CD4-positive, alpha-beta T cell treated with Interleukin-2 at 100 ng/mL for 4 hours (primary cell): ENCODE measurements at places on chromosomes 7 and 10.

DNA sequence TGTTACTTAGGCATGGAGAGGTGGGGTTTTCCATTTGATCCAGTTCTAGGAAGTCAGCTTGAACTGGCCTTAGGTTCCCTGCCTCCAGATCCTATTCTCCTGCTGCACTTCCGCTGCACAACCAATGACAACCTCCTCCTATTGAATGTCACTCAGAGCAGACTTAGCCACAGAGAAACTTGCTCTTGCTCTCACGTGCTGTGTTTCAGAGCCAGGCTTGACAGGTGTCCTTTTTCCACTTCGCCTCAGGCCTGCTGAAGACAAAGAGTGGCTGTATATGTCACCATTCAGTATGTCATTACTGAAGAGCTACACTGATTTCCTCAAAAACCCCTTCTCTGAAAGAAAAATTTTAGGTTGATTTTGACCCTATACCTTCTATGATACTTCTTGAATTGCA is 115.4 kb upstream of the ETV1 start:
- DNase-seq = no peak

DNA sequence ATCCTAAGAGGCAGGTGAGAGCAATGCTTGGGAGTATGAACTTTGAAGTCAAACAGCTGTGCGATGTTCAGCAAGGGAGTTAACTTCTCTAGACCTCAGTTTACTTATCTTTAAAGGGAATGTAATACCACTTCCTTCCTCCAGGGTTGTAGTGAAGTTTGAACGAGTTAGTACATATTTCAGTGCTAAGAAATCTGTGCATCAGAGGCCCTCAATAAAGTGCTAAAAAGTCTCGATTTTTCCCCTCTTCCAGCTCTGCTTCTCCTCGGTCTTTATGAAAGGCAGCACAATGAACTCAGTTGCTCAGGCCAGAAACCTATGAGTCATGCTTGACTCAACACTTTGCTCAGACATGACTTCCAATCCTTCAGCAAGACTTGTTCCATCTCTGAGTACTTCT is 418.9 kb downstream of the MDFIC start:
- DNase-seq = no peak

DNA sequence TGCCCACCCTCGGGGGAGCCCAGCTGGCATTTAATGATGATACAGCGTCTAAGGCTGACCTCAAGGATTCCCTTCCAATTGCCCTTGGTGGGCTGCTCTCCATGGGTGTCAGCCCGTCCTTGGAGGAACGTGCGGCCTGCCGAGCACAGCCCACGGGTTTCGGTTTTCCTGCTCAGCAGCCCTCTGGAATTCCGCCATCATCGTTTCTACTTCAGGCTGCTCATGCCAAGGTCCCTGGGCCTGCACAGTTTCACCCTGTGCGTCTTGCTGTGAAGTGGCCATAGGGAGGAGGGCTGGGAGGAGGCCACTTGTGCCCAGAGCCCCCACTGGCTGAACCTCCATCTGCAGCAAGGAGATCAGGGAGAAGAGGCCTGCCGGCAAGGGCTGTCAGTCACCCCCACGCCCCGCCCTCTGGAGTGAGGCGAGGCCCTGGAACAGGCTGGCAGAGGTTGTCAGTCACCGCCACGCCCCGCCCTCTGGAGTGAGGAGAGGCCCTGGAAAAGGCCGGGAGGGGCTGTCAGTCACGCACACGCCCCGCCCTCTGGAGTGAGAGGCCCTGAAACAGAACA is 82.8 kb downstream of the CHST15 start:
- no peak for DNase-seq

DNA sequence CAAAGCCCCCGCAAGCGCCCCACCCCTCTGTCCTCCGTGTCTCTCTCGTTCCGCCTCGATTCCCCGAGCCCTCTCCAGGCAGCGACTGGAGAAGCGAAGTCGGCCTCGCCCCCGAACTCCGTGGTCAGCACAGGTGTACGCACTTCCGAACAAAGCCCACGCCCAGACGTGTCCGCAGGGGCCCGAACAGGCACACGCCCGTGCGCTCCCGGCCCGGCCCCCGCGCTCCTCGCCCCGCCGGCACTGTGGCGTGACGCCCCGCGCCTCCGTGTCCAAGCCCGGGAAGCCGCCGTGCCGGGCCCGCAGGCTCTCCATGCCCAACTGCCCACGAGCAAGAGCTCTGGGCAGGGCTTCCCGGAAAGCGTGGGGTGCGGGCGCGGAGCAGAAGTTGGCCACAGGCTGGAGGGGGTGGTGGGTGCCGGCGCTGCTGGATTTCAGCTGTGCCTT is 662 bp downstream of the NRCAM start:
- DNase-seq = no peak

DNA sequence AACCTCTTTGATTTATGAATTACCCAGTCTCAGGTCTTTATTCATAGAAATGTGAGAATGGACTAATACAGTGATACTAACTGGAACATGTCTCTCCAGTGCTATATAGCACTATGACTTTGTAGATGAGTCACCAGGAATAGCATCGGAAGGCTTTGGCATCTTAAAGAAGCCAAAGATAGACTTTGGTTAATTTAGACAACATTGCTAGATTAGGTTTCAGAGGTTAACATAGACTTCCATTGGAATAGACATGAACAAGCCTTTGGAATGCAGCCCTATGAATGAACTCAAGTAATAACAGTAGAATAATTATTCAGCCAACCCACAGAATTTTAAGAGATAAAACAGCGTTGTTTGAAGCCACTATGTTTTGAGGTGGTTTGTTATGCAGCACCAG is 169.2 kb downstream of the HGF start:
- no peak for DNase-seq
